Neural progenitor cell (in vitro differentiated cells): ENCODE measurements at places on chromosomes 5 and 9.

DNA sequence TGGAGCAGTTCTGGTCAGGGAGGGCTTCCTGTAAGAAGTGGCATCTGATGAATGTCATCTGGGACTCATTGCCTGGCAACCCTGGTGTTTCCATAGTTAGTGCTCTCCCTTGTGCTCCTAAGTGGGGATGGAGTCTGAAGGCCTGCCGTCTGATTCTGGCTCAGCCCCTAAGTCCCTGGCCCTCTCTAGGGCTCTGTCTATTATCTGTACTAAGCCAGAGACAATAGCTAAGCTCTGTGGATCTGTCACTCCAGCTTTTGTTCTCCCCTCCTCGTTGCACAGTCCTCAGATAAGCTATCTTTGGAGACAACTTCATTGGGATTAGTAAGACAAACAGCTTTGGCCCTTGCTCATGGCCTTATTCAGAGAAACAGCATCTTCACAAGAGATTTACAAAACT lies 30.6 kb upstream of the TTC1 start:
- peak; percentile 76 for DNase-seq

GRCh38 chr9:117403403-117403811 lies 11.4 kb downstream of the ASTN2 start:
- DNase-seq, result no peak

- peak; percentile 86 for DNase-seq
Measured at GRCh38 chr5:14284392-14285148, 141.4 kb downstream of the TRIO start.

GRCh38 chr5:169980418-169981053 lies at the start of gene INSYN2B:
Gene INSYN2B (minus strand): TSS chr5:169980495. CDS start chr5:169883898, 96,597 bp downstream.
- DNase-seq, result peak; percentile 93

DNA sequence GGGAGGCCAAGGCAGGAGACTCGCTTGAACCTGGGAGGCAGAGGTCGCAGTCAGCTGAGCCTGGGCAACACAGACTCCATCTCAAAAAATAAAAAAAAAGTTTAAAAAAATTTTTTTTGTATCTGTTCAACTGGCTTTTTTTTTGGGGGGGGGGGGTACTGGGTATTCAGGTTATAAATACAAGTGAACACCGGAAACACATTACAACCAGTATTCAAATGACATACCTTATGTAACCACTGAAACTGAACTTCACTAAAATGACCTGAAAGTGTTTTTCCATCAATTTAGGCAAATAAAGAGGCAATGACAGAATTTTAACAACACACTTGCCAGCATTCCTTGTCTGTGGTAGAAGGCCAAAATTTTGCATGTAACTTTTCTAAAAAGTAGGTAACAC lies 33.5 kb downstream of the STRBP start:
- no peak for DNase-seq

DNA sequence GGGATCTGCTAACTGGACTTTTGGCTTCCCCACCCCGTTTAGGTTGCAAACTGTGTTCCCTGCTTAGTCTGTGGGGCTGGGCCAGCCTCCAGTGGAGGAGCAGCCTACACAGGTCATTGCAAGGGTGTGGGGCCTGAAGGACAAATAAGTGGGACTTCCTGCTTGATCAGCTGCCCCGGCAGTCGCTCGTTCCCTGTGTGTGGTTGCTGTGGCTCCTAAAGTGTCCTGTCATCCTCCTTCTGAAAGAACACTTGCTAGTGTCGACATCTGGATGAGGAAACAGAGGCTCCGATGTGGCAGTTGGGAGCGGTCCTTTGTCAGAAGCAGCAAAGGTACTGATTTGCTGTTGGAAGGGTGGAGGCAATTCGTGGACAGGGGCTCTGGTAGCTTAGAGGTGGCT lies 88.9 kb upstream of the TBCA start:
- no peak for DNase-seq

- DNase-seq, result no peak
Measured at GRCh38 chr9:136661641-136662325, 933 bp upstream of the EGFL7 start.

DNA sequence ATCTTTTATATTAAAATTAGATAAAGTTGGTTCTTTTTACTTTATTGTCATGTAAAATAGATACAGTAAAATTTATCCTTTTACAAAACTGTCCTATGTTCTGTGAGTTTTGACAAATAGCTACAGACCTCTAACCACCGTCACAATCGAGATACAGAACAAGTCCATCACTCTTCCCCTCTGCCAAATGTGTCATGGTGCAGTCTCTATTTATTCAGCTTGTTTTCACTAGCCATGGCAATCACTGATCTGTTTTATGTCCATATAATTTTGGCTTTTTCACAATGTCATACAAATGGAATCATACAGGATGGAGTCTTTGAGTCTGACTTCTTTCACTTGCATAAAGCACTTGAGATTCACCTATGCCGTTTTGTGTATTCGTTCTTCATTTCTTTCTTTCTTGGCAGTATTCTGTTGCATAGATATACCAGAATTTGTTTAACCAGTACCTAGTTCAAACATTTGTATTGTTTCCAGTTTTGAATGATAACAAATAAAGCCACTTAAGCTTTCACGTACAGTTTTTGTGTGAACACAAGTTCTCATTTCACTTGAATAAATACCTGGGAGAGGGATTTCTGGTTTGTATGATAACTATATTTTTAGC lies 273.2 kb upstream of the MPDZ start:
- no peak for DNase-seq

DNA sequence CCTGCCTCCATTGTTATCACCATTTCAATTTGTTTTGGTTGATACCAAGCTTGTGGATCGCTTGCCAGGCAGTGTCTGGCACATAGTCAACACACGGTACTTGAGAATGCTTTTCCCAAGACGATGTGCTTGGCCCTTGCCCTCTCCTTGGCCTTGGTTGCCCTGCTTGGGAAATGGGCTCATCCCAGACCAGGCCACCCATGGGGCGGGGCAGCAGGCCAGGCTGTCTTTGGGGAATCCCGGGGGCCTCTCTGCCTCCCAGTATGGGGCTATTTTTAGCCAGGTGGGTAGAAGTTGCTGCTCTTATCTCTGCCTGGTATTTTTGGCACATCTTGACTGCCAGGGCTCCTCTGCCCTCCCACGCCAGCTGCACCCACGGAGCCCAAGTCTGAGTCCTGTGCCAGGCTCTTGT lies 49.9 kb downstream of the LMX1B start:
- DNase-seq, result no peak

DNA sequence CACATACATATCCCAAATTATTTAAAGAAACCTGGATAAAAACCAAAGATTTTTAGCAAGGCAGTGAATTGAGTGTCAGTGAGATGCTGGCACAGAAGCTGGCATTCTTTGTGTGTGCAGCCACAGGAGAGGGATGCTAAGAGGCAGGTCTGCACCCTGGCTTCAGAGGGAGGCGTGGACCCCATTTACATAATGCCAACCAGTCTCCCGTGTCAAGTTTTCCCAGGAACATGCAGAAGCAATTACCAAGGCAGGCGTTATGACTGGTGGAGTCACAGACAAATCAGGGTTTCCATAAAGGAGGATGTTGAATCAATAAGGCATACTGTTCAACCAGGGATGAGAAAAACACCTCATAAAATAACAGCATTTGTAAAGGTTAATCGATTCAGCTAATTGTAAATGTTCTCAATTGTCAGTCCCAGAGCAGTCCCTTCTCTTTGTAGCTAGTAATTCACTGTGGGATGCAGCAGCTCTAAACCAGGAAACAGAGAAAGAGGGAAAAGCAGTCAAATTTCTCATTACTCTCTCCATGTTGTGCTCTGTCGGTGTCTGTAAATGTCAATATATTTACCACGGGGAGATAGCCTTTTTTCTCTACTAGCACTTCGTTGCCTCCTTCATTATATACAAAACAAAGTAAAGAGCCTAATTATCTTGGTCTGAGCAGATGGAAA lies 452.4 kb upstream of the GRAMD2B start:
- no peak for DNase-seq

GRCh38 chr5:5018578-5018970 lies 121.6 kb upstream of the ADAMTS16 start:
- DNase-seq, result no peak

DNA sequence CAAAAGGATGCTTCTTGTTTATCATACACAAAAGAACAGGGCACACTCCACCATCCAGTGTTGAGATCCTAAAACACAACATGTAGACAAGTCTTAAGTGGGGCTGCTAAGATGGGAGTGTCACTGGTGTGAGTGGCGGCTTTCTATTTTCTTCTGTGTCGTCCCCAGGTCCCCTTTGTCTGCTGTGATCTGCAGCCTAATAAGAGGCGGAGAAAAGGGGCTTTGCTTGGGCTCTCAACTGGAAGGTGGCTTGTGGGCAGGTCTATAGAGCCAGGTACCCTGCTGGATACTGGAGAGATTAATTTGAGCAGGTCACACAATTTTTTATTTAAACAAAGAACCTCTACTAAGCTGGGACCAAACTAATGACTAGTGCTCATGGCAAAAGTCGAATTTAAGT lies 126.1 kb upstream of the SAP30L start:
- DNase-seq, result peak; percentile 55

DNA sequence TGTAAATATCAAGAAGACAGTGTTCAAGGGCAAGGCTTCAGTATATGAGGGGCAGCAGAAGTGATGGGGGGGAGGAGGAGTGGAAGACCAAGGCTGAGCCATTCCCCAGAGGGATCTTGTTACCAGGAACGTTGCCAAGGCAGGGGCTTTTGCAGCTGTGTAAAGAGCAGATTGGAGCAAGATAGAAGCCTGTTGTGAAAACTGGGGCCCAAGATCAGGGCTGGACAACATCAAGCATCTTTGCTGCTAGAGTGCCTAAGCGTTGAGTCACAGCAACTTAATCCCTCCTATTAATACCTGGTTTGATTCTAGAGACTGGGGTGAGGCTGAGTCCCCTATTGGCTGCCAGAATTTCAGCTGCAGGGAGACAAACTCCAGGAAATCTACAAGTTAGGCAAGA lies 18.4 kb upstream of the ERCC6L2 start:
- peak; percentile 13 for DNase-seq

DNA sequence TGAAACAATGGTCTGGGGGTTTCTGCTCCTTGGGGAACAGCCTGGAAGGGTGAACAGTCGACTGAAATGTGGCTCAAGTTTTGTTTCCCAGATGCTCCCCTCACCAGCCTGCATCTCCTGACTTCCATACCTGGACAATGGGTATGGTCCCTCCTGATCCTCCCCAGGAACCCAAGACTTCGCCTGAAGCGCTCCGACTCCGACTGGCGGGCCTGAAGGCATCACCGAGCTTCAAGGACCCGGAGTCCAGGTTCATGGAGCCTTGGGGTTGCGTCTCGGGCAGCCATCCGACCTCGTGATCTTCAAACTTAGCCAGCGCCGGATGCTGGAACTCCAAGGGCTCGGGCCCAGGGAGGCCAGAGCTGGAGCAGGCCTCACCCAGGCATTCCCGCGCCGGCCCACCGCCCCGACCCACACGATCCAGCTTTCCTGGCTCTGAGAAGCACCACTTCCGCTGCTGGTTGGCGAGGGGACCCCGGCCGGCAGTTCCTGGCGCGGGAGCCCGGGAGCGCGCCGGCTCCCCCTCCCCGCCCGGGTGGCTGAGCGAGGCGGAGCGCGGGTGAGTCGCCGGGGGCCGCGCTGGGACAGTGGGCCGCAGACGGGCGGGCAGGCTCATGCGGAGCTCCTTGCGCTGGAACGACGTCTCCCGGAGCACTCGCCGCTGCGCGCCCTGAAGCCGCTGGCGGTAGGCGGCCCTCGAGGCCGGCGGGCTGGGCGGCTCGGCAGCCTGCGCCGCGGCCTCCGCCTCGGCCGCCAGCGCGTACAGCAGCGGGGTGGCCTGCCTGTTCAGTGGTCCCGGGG lies 5.2 kb downstream of the SHROOM1 start:
- peak; percentile 73 for DNase-seq

DNA sequence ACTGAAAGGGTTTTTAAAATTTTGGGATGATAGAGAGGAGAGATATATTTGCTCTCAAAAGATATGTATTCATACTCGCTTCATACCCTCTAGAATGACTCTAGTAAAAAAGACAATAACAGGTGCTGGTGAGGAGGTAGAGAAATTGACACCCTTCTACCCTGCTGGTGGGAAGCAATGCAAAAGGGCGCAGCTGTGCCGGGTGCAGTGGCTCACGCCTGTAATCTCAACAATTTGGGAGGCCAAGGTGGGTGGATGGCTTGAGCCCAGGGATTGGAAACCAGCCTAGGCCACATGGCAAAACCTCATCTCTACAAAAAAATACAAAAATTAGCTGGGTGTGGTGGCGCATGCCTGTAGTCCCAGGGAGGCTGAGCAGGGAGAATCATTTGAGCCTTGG lies 33.9 kb upstream of the NXNL2 start:
- no peak for DNase-seq

- DNase-seq, result no peak
Measured at GRCh38 chr9:109799141-109799540, 19.1 kb downstream of the PALM2AKAP2 start.

DNA sequence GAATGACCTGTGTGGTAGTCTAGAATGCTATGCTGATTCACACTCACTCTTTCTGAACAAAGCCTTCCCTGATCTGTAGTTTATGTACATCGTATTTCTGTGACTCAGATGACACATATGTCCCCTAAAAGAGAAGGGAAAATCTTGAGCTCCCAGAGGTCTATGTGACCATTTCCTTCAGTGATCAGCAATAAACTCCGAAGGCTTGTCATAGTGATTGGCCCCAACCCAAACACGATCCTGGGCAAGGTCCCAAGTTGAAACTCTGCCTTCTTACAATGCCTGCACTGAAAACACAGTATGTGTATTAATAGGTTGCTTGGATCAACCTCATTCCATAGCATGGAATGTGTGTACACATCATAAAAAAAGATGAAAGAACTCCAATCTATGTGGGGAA lies 685.8 kb downstream of the MAT2B start:
- no peak for DNase-seq

DNA sequence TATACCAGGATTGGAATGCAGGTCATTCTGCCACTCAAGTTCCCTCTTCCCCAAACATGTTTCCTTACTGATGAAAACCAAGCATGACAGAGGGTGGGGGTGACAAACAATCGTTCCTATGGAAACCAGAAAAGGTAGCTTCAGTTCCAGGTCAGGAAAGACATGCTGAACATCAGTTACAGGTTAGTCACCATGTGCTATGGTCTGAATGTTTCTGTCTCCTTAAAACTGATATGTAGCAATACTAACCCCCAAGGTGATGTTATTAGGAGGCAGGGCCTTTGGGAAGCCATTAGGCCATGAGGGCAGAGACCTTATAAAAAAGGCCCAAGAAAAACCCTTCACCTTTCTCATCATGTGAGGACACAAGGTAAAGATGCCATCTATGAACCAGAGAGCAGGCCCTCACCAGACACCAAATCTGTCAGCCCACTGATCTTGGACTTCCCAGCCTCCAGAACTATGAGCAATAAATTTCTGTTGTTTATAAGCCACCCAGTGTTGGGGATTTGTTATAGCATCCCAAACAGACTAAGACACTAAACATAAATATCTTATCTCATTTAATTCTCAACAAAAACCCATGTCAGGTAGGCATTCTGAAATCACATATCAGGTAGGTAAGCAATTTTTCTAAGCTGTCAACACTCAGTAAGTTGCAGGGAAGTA lies 15.7 kb upstream of the SH3RF2 start:
- no peak for DNase-seq
